ENCODE measurements at places on chromosomes 3 and 15. TPM values are rescaled to one million over a fixed set of nuclear protein-coding genes. Genes with fewer than 3 reads are reported as not detected.

GRCh38 chr3:30680789-30681648 lies 74.6 kb downstream of the TGFBR2 start:
- no peaks in the 10 kb centered on the region for H3K27me3 ChIP-seq
- peaks cover 60% of the 10 kb centered on the region for H3K36me3 ChIP-seq
- peak overlapping the region; percentile 98 for H3K27ac ChIP-seq
- H3K4me1 ChIP-seq, result peaks cover 88% of the 10 kb centered on the region

Gene FEZF2
- not detected for polyA plus RNA-seq

GRCh38 chr3:24367216-24367615 lies 127.4 kb downstream of the THRB start:
- no peak overlapping the region for H3K4me3 ChIP-seq
- no peak overlapping the region for H3K27ac ChIP-seq
- no peaks in the 10 kb centered on the region for H3K27me3 ChIP-seq
- DNase-seq, result no peak
- H3K4me1 ChIP-seq, result peaks cover 12% of the 10 kb centered on the region
- H3K36me3 ChIP-seq, result no peaks in the 10 kb centered on the region

Gene SH2D7
- not detected for polyA plus RNA-seq

DNA sequence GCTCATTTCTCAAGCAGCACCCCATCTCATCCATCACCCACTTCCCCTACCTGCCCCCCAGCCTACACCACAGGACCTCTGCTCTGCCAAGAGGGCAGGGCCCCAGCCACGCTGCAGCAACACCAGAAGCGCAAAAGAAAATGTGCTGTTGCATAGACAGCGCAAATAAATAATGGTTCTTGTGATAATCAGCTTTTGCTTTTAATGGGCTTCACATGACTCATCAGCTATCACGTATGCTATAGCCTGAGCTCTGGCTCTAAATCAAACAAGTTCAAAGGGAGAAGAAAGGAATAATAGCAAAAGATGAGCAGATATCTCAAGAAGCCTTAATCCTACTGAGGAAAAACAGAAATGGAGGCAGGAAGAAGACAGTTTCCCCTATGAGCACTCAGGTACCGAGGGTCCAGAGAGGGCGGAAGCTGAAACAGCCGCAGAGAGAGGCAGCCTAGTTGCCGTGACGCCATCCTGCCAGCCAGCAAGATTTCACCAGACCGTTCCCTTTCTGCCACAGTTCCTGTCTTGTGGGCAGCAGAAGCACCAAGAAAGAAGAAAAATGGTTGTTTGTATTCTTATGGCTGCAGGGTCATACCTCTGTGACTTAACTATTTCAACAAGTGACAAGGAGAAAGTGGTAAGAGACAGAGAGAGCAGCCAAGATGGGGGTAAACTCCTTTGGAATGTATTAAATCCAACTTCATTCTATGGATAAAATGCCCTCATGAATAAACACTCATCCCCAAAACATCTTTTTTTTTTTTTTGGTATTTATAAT lies 22.0 kb downstream of the RAB27A start:
- H3K4me3 ChIP-seq, result no peak overlapping the region
- H3K4me1 ChIP-seq, result peaks cover 15% of the 10 kb centered on the region
- no peaks in the 10 kb centered on the region for H3K27me3 ChIP-seq
- peak; percentile 55 for DNase-seq
- H3K27ac ChIP-seq, result peak overlapping the region; percentile 34
- no peaks in the 10 kb centered on the region for H3K36me3 ChIP-seq

Gene CLRN1
- not detected for polyA plus RNA-seq

DNA sequence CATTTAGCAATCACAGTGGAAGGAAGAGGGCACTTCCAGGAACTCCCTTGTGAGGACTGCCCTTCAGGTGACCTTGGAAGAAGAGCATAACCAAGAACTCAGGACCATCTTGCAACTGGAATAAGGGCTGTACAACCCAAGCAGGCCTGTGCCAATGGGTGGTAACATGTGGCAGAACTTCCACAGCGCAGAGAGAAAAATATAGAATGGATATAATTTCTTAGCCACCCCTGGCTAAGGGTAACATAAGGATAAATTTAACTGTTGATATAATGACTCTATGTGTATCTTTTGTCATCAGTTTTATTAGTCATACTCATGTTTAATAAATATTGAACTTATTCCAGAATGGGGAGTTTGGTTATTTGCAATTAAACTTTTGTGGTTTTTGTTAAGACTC lies 13.4 kb upstream of the MFSD1 start:
- no peaks in the 10 kb centered on the region for H3K36me3 ChIP-seq
- peaks cover 8% of the 10 kb centered on the region for H3K4me1 ChIP-seq
- DNase-seq, result peak; percentile 14
- H3K27me3 ChIP-seq, result no peaks in the 10 kb centered on the region
- H3K4me3 ChIP-seq, result no peak overlapping the region

Gene HYPK
- 5.2 TPM for polyA plus RNA-seq

GRCh38 chr15:71115567-71116351 lies 488 bp downstream of the THSD4 start:
- H3K27me3 ChIP-seq, result no peaks in the 10 kb centered on the region
- H3K36me3 ChIP-seq, result no peaks in the 10 kb centered on the region
- peak overlapping the region; percentile 66 for H3K27ac ChIP-seq
- H3K4me1 ChIP-seq, result peaks cover 7% of the 10 kb centered on the region
- DNase-seq, result no peak

DNA sequence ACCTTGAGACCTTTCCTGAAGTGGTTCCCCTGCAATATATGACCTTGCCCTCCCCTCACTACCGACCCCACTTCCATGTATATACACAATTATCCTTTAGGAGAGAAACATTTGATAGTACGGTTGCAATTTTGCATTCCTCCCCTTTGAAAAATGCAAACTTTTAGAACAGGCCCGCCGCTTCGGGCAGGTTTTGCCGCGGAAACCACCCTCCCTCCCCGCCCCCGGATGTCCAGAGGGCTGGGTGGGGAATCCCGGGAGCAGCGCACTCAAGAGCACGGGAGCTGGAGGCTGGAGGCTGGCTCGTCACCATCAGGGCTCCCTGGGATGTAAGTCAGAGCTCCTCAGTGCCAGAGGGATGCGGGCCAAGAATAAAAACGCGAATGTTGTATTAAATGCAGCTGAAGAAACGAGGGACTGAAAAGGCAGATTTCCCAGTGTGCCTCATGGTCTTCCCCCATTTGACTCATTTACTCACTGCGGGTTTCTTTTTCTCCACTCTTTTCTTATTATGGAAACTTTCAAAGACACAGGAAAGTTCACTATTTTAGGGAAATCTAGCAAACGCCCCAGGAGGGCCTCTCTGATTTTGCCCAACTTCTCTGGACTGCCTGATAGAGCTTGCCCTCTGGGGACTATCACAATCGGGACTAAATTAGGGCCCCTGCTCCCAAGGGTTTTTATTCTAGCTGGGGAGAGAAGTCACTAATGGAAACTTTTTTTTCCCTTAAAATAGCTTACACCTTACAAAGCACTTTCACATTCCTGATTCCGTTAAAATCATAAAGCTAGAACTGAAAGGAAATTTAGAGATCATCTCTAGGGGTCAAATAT lies 2.9 kb upstream of the USP3 start:
- DNase-seq, result peak; percentile 72
- H3K27me3 ChIP-seq, result no peaks in the 10 kb centered on the region
- peak overlapping the region; percentile 10 for H3K27ac ChIP-seq
- H3K36me3 ChIP-seq, result no peaks in the 10 kb centered on the region
- H3K4me1 ChIP-seq, result peaks cover 35% of the 10 kb centered on the region

Gene DNAJA4
- polyA plus RNA-seq, result 15.4 TPM

Gene GCNT3
- not detected for polyA plus RNA-seq

Gene GRK7
- polyA plus RNA-seq, result not detected

GRCh38 chr15:31255732-31256377 lies 70.8 kb upstream of the KLF13 start:
- H3K4me1 ChIP-seq, result no peaks in the 10 kb centered on the region
- H3K27me3 ChIP-seq, result no peaks in the 10 kb centered on the region
- no peak overlapping the region for H3K4me3 ChIP-seq
- no peak for DNase-seq
- no peak overlapping the region for H3K27ac ChIP-seq

Gene PDZRN3
- polyA plus RNA-seq, result not detected

DNA sequence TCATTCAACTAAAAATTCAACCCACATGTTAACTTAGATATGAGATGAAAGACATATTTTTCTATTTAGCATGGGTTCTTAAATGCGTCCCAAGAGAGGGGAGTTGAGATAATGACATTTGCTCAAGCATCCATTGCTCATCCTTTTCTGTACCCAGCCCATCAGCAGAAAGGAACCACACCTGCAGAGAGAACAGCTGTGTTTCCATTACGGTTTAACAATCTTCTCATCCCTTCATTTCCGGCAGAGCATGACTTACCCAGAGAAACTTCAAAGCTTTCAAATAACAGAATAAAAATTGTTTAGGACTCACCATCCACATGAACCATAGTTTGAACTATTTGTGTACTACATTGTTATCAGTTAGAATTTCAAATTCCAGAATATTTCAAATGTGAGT lies 113.1 kb downstream of the TGFBR2 start:
- H3K27ac ChIP-seq, result no peak overlapping the region
- peaks cover 16% of the 10 kb centered on the region for H3K4me1 ChIP-seq
- no peak for DNase-seq
- H3K36me3 ChIP-seq, result no peaks in the 10 kb centered on the region
- H3K4me3 ChIP-seq, result no peak overlapping the region

DNA sequence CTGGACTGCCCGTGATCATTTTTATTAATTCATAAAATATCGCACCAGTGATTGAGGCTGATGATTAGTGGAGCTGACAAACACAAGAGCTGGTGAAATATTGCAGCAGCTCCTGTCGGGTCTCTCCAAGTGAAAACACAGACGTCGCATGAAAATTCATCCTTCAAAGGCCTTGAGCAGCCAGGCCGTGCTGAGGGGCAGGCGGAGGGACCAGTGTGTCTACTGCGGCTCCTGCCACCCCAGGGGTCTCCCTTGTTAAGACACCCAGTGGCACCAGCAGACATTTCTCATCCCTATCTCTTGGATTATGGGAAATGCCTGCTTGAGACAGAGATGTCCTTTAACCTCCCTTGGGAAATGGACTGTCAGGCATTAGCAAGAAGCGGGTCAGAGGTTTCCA lies 289.4 kb upstream of the TLE3 start:
- peaks cover 7% of the 10 kb centered on the region for H3K27me3 ChIP-seq
- H3K36me3 ChIP-seq, result no peaks in the 10 kb centered on the region
- no peak overlapping the region for H3K27ac ChIP-seq
- H3K4me1 ChIP-seq, result no peaks in the 10 kb centered on the region
- no peak overlapping the region for H3K4me3 ChIP-seq
- no peak for DNase-seq

Gene STRIT1
- polyA plus RNA-seq, result not detected

- H3K4me3 ChIP-seq, result no peak overlapping the region
- H3K27me3 ChIP-seq, result no peaks in the 10 kb centered on the region
- H3K4me1 ChIP-seq, result no peaks in the 10 kb centered on the region
- no peaks in the 10 kb centered on the region for H3K36me3 ChIP-seq
- H3K27ac ChIP-seq, result no peak overlapping the region
- DNase-seq, result no peak
These were observed 596.2 kb upstream of the UBE2E2 start for GRCh38 chr3:22606938-22607337.

- no peaks in the 10 kb centered on the region for H3K27me3 ChIP-seq
- no peak overlapping the region for H3K27ac ChIP-seq
- H3K4me3 ChIP-seq, result no peak overlapping the region
- peaks cover 23% of the 10 kb centered on the region for H3K4me1 ChIP-seq
- DNase-seq, result no peak
These were observed 26.9 kb downstream of the DPH6 start for GRCh38 chr15:35519052-35519451.

GRCh38 chr3:10469441-10470119 lies 35.8 kb downstream of the ATP2B2 start:
- no peaks in the 10 kb centered on the region for H3K36me3 ChIP-seq
- no peak overlapping the region for H3K27ac ChIP-seq
- H3K4me1 ChIP-seq, result no peaks in the 10 kb centered on the region

- H3K27ac ChIP-seq, result no peak overlapping the region
- no peaks in the 10 kb centered on the region for H3K36me3 ChIP-seq
- no peak for DNase-seq
- no peak overlapping the region for H3K4me3 ChIP-seq
These were observed 40.6 kb downstream of the ISL2 start for GRCh38 chr15:76377217-76377616.

DNA sequence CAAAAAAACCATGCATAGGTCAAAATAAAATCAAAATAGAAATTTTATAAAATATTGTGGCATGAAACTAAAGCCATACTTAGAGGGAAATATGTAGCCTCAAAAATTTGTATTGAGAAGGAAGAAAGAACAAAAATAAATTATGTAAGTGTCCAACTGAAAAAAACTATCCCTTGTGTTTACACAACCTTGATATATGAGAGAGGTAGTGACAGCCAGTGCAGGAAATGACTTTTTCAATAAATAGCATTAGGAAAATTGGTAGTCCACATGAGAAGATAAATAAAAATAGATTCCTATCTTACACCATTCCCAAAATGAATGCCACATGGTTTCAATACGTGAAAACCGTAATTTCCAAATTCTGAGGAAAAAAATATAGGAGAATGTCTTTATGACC lies 13.2 kb upstream of the PRSS50 start:
- H3K4me1 ChIP-seq, result no peaks in the 10 kb centered on the region
- DNase-seq, result no peak
- no peak overlapping the region for H3K4me3 ChIP-seq

GRCh38 chr3:115436767-115437301 lies 186.5 kb upstream of the GAP43 start:
- peak; percentile 62 for DNase-seq
- H3K27me3 ChIP-seq, result no peaks in the 10 kb centered on the region
- no peaks in the 10 kb centered on the region for H3K36me3 ChIP-seq
- peak overlapping the region; percentile 65 for H3K27ac ChIP-seq

DNA sequence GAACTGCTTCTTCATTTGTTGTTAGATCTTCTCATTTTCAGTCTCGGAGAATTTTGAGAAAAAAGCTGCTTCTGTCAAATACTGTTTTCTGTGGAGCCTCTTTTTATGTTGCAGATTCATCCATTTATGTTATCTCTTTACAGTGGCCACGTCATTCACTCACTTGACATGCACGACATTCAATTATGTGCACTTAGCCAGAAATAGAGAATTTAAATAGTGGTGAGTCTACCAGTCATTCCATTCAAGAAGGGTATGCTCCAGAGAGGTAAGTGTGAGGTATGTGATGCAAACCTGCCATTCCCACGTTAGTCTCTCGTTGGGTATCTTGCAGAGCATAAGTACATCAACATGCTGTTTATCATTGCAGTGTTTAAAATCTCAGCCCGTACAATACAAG lies 9.8 kb downstream of the ARPP19 start:
- H3K4me3 ChIP-seq, result no peak overlapping the region
- no peaks in the 10 kb centered on the region for H3K36me3 ChIP-seq
- no peaks in the 10 kb centered on the region for H3K27me3 ChIP-seq
- no peak for DNase-seq
- peaks cover 2% of the 10 kb centered on the region for H3K4me1 ChIP-seq
- H3K27ac ChIP-seq, result no peak overlapping the region

Gene NMNAT3
- 1.1 TPM for polyA plus RNA-seq

Gene EEFSEC
- 14.5 TPM for polyA plus RNA-seq

Gene CLDN18
- not detected for polyA plus RNA-seq

DNA sequence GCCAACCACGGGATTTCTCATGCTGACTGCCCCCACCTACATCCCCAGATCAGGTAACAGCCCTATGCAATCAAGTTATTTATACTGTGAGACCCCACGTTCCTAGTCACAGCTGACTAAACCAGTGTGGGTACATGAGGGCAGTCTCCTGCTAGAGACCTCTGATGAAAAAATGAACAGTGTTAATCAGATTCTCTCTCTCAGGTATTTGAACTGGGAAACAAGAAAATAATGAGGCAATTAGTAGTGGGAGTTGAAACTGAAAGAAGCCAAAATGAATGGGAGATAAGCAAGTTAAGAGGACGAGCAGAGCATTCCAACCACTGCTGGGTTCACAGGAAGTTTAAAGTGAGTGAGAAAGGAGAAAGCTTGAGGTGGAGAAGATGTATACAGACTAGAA lies 98.5 kb upstream of the MYO5C start:
- H3K27ac ChIP-seq, result no peak overlapping the region
- DNase-seq, result no peak
- peaks cover 6% of the 10 kb centered on the region for H3K36me3 ChIP-seq
